ENCODE measurements at places on chromosomes 6 and 20.

DNA sequence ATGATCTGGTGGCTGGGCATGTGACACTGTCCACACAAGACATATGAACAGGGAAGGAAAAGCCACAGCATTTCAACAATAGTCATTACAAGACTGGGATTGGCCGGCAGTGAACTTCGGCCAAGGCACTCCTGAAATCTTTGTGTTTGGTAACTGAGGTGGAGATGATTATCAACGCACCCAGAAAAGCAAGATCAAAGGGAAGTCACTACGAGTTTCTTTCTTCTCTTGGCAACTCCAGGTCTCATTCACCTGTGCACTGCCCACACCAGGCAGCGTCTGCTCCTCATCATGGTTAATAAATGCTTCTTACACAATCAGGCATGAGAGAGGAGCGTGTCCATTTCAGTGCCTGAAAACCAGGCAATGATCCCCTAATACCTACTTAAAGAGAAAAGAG lies 20.5 kb upstream of the FOXC1 start:
- DNase-seq, result no peak

- DNase-seq, result no peak
These were observed 60.7 kb downstream of the DTNBP1 start for GRCh38 chr6:15602154-15602553.

GRCh38 chr20:13700761-13701160 lies 62.0 kb upstream of the TASP1 start:
- no peak for DNase-seq

- no peak for DNase-seq
These were observed 99.5 kb downstream of the ANKRD60 start for GRCh38 chr20:58128635-58129625.

GRCh38 chr6:139534472-139535115 lies 160.1 kb upstream of the CITED2 start:
- no peak for DNase-seq

GRCh38 chr6:105562027-105562426 lies 159.1 kb upstream of the PREP start:
- DNase-seq, result no peak

GRCh38 chr6:105322499-105323225 lies 80.2 kb downstream of the PREP start:
- DNase-seq, result no peak

GRCh38 chr20:43590036-43590391 lies 723 bp upstream of the IFT52 start:
- peak; percentile 29 for DNase-seq

- peak; percentile 4 for DNase-seq
These were observed 556 bp downstream of the PANK2 start for GRCh38 chr20:3889489-3890397.

DNA sequence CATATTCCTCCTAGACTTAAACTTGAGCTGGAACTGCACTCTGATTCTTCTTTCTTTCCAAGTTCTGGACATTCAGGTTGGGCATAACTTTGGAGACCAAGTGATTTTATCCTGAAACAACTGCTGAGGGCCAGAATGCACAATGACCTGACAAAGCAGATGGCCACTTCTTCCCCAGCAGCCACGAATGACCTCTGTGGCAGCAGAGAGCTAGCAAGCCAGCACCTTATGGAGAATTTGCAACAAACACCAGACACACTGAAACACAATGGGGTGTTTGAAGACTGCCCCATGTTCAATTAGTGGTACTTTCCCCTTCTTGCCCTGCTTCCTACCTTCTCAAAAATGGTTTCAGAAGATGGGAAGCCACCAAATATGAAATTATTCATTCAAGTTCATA lies 4.2 kb upstream of the TENT5A start:
- no peak for DNase-seq

DNA sequence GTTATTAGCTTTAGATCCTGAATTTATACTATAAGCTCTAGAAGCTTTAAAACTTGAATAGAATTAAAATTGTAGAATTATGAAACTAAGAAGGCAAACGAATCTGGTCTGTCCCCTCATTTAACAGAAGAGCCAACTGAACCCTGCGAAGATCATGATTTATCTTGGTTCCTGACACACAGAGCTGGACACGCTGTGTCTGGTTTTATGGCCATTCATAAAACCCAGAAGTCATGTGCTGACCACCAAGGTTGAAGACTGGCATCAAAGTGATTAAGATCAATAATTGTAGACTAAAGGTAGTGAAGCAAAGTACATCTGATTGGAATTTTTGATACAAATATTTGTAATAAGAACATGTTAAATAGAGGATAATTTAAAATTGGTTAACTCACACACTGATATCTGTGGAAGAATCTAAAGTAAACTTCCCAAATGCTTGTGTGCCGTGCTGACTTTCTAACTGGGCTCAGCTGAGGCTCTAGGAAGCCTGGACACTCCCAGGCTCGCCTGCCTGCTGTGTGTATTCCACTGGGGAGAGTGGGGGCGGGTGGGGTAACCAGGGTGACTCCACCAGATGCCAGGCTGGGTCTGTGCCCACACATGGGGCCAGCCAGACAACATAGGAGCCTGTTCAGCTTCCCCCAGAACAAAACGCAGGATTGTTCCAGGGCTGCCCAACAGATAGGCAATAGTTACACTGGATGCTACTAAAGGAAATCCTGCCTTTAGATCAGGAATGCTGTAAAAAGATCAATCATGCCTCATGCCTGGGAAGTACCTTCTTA lies 42.1 kb upstream of the SLC22A3 start:
- no peak for DNase-seq

GRCh38 chr6:35305117-35305516 lies 7.5 kb downstream of the DEF6 start:
- no peak for DNase-seq

- no peak for DNase-seq
These were observed 197.1 kb upstream of the PLN start for GRCh38 chr6:118350881-118351430.

- no peak for DNase-seq
These were observed 44.8 kb upstream of the RNGTT start for GRCh38 chr6:89008001-89008814.

DNA sequence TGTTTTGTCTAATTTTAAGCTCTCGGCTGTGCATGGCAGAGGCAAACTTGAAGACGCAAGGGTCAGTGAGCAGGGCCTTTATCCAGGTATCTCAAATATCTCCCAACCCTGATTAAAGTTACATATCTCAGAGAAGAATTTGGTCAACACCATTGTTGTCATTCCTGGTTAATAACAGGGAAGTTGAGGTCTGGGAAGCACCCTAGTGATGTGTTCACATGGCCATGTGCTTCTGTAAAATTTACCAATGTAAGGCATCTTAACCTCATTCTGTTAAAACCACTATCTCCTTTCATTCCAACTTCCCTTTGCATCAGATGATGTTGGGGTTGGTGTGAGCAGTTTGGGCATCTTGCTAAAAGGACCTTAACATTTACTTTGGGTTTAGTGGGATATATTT lies 4.0 kb upstream of the FAM110A start:
- DNase-seq, result no peak

DNA sequence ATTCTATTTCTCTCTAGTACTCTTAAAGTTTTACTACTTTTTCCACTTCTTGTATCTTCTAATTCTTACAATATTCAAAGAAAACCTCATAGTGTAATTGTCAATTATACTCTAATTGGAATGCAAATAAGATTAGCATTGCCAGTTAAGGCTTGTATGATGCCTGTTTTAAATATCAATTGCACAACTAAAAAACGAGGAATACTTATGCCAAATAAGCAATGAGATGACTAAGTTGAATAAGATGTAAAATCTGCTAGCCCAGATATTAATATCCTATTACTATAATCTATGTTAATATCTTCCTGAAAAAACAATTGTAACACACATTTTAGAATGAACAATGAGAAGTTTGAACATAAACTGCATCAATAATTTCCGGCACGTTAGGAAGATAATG lies 13.3 kb upstream of the AKAP7 start:
- DNase-seq, result no peak

GRCh38 chr20:35006009-35006408 lies 50.3 kb downstream of the MYH7B start:
- no peak for DNase-seq

DNA sequence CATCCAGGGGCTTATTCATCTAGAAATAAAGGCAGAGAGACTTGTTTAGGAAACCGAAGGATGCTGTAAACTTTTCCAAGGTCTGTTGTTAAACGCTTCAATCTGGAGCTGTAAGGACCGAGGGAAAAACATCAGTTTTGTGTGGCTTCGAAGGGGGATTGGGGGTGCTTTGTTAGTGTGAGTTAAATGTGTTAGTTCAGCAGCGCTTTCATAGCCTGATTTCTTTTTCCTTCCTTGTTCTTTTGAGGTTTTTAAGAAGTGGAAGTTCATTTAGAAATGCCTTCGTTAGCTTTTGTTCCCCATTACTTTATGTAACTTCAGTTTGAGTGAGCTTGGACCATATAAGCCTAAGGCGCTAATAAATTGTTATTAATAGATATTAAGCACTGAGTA lies 1.5 kb downstream of the ANKS1A start:
- DNase-seq, result no peak

DNA sequence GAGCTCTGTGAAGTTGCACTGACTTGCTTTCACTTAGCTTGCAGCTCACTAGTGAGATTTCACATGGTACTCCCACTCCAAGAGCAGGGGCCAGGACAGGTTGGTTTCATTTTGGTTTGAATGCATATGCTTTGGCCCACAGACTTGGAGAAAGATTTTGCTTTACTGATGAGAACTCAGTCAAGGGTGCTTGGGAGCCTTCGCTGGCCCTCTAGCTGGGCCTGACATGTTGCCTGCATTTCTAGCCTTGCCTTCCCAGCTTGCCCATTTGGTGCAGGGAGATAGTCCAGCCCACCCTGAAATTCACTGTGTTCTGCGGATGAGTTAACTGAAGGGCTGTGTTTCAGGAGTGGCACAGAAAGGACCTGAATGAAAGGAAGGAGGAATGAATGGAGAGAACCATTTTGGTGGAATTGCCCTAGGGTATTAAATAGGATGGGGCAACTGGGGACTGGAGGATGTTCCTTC lies 1.9 kb downstream of the SGK1 start:
- no peak for DNase-seq

DNA sequence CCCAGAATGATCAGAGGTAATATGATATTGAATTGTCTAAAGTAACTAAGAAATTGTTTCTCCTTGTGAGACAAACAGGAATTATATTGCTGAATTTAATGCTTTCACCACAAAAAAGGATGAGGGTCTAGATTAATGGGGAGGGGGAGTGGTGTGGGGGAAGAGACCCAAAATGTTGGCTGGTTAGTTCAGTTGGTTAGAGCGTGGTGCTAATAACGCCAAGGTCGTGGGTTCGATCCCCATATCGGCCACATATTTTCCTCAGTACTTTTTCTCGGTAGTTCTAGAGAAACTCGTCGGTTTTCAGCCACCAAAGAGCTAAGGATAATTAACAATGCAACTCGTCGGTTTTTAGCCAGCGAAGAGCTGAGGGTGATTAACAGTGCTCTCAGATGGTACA lies 26.3 kb downstream of the PRSS16 start:
- no peak for DNase-seq

DNA sequence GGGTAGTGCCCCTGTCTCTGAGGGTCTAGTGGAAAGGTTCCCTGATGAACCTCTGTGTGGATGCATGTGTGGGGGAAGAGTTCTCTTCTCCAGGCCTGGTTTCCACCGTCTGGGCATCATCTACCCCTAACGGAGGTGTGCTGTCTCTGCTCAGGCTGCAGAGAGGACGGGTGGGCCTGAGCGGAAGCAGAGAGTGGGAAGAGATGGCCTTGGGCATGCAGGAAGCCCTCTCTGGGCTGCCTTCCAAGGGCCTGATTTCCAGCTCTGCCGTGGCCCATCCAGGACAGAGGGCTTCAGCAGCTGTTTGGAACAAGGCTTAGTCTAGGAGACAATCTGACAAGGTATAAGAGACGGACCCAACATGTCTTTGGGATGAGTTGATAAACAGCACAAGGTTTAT lies 220.1 kb upstream of the DTNBP1 start:
- no peak for DNase-seq

DNA sequence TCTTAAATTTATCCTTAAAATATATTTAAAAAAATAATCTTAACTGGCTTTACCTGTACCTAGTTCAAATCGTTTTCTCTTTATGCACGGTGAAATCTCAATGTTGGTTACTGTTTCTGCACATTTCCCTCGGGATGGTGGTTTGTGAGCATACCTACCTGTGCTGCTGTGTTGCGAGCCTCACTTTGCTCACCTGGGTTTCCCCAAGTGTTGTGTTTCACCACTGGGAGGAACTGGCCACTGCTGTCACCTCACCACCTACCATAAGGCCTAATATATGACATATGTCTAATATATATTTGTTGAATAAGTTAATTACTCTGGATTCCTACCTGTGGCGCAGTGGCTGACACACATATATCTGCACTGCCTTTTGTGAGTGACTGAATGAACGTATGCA lies 493.5 kb upstream of the FLRT3 start:
- DNase-seq, result no peak

DNA sequence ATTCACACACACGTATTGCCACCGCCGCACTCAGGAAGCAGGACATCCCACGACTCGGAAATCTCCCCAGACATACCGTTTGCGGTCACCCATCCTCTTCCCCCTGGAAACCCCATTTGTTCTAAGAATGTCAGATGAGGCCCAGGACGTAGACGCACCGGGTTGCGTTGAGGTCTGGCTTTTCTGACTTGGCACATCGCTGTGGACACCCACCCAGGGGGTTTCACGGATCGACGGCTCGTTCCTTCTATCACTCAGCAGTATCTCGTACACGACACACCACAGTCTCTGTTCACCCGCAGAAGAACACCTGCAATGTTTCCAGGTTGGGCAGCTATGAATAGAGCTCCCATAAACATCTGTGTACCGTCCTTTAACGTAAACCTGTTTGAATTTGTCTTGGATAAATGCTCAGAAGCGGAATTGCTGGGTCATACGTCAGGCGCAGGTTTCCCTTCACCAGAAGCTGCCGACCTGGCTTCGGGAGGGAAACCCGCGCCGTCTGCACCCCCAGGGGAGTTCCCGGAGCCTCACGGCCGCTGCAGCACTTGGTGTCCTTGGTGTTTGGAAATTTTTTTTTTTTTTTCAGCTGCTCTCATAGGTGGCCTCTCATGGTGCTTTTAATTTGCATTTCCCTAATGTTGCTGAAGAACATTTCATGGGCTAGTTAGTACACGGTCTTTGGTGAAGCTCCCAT lies 9.3 kb upstream of the EEF1A2 start:
- no peak for DNase-seq

DNA sequence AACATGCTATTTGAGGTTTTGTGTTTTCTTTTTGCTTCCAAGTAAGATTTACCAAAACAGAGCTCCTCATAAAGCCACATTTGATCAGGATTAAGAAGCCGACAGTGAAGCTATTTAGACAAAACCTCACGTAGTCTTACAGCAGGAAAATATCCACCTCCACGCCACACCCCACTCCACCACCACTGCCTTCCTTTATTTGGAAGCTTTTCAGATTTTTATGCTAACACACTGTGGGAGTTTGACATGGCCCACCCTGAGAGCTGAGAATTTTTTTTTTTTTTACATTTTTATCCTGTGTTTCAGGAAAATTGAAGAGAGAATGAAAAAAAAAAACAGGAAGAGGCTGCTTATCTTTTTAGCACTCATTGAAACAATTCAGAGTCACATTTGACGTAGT lies 104.8 kb upstream of the MC3R start:
- DNase-seq, result no peak

- DNase-seq, result no peak
These were observed 108.7 kb downstream of the FYN start for GRCh38 chr6:111764238-111765175.

- no peak for DNase-seq
These were observed 10.3 kb downstream of the VEGFA start for GRCh38 chr6:43780293-43780692.

- no peak for DNase-seq
These were observed 6.2 kb downstream of the SNAP91 start for GRCh38 chr6:83702749-83703148.

- DNase-seq, result no peak
These were observed 49.2 kb downstream of the ANKS1A start for GRCh38 chr6:34938268-34938667.

- DNase-seq, result no peak
These were observed 57.8 kb downstream of the ATP9A start for GRCh38 chr20:51710361-51710894.

Data from DMS79 treated with DMSO at 0.1 percent for 48 hours (cell line).